T-helper 2 cell treated with Interferon-gamma antibody and Interleukin-4, amounts not matched to agents 5 μg/mL and 100 μg/mL, for 36 hours (primary cell): ENCODE measurements at places on chromosomes 2 and 18.
A peak's percentile ranks its signal among the peaks of the same experiment; 100 is the strongest.

- H3K27me3 ChIP-seq: peaks cover 24% of the 10 kb centered on the region
- no peak overlapping the region for H3K27ac ChIP-seq
- no peak overlapping the region for H3K4me3 ChIP-seq
- H3K36me3 ChIP-seq: no peaks in the 10 kb centered on the region
Observed at GRCh38 chr2:42163444-42164045, 5.6 kb upstream of the EML4 start.

GRCh38 chr2:24164416-24164973 is 10.4 kb upstream of the FAM228A start:
- H3K36me3 ChIP-seq: no peaks in the 10 kb centered on the region
- DNase-seq: peak; percentile 15
- H3K4me3 ChIP-seq: no peak overlapping the region
- H3K4me1 ChIP-seq: no peaks in the 10 kb centered on the region
- H3K27ac ChIP-seq: no peak overlapping the region
- H3K27me3 ChIP-seq: peaks cover 3% of the 10 kb centered on the region

- H3K4me3 ChIP-seq: no peak overlapping the region
- H3K27me3 ChIP-seq: no peaks in the 10 kb centered on the region
- no peak overlapping the region for H3K27ac ChIP-seq
- H3K36me3 ChIP-seq: no peaks in the 10 kb centered on the region
- peak; percentile 43 for DNase-seq
Observed at GRCh38 chr18:8045884-8046281, 478.8 kb downstream of the PTPRM start.

- H3K36me3 ChIP-seq: no peaks in the 10 kb centered on the region
- no peak overlapping the region for H3K27ac ChIP-seq
- no peaks in the 10 kb centered on the region for H3K27me3 ChIP-seq
- no peak for DNase-seq
- H3K4me1 ChIP-seq: peaks cover 16% of the 10 kb centered on the region
- no peak overlapping the region for H3K4me3 ChIP-seq
Observed at GRCh38 chr2:203820969-203821368, 46.6 kb upstream of the CTLA4 start.

DNA sequence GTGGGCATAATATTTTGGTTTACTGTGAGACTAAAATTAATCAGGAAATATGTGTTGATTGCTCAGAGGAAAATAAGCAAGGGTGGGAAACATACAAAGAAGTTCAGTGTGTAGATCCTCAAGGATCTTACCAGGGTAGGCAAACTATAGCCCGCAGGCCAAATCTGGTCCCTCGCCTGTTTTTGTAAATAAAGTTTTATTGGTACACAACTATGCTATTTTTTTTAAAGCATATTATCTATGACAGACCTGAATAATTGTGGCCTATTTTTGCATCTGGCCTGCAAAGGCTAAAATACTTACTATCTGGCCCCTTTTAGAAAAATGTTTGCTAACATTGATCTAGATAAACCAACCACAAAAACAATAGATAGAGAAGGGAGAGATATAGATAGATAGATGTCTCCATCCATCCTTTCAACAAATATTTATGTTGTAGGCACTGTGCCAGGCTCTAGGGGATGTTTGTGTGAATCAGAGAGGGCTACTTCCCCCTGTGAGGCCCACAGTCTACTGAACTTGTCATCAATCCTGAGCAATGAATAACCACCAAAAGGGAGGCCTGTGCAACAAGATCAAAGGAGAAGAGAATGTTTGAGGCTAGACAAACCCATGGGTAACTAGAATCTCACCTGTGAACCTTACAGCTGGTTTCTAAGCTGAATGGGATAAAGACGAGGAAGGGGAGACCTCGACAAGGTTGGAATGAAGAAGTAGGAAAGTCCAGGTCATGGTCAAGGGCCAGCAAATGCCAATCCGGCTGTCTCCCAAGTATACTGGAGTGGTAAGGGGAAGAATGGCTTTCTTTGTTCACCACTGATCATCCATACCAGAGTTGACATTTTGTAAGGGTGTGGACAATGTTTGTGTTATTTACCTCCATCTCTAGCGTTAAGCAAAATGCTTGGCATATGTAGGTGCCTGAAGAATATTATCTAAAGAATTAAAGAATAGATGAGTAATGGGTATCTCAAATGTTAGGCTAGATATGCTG is 23.6 kb downstream of the ALPK2 start:
- DNase-seq: peak; percentile 15
- H3K4me3 ChIP-seq: no peak overlapping the region
- peaks cover 10% of the 10 kb centered on the region for H3K27me3 ChIP-seq
